ENCODE measurements at places on chromosomes 11 and 22. TPM values are rescaled to one million over a fixed set of nuclear protein-coding genes. Genes with fewer than 3 reads are reported as not detected.

GRCh38 chr11:73365352-73366264 is 10.6 kb upstream of the RELT start:
- DNase-seq, result no peak

- no peak for DNase-seq
Measured at GRCh38 chr11:84930863-84931262, 696.3 kb downstream of the DLG2 start.

The FGF19 gene
- total RNA-seq, result not detected

DNA sequence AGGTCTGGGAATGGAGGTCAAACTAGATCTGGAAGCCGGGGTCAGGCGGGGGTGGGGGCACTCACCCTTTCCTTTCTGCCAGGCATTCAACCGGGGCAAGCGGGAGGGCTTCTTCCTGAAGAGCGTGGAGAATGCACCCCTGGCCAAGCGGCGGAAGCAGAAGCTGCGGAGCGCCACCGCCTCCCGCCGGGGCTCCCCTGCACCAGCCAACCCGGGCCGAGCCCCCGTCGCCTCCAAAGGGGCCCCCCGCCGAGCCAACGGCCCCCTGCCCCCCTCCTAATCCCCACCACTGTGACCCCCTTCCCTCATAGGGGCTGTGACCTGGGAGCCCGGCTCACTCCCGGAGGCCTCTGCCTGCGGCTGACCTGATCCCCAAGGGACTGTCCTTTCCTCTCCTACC is 12.2 kb downstream of the RPS6KA4 start:
- no peak for DNase-seq

DNA sequence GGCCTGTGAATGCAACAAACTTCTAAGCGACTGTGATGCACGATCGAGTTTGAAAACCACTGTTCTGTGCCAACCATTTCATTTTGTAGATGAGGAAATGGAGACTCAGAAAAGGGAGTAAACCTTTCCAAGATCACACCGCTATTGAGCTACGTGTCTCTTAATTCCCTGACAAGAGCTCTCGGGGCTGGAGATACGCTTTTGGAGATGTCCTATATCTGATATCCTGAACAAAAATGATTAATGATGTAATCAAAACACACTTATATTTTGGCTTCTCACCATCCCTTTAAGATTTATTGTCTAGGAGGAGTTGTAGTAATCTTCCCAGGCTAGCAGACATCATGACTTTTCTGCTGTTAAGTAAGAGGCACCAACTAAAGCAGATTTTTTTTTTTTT is 1.7 kb upstream of the PARVA start:
- DNase-seq, result no peak

GRCh38 chr11:17244046-17244445 is 32.5 kb upstream of the NUCB2 start:
- no peak for DNase-seq

GRCh38 chr22:17217179-17217578 is 2.1 kb downstream of the ADA2 start:
- no peak for DNase-seq

DNA sequence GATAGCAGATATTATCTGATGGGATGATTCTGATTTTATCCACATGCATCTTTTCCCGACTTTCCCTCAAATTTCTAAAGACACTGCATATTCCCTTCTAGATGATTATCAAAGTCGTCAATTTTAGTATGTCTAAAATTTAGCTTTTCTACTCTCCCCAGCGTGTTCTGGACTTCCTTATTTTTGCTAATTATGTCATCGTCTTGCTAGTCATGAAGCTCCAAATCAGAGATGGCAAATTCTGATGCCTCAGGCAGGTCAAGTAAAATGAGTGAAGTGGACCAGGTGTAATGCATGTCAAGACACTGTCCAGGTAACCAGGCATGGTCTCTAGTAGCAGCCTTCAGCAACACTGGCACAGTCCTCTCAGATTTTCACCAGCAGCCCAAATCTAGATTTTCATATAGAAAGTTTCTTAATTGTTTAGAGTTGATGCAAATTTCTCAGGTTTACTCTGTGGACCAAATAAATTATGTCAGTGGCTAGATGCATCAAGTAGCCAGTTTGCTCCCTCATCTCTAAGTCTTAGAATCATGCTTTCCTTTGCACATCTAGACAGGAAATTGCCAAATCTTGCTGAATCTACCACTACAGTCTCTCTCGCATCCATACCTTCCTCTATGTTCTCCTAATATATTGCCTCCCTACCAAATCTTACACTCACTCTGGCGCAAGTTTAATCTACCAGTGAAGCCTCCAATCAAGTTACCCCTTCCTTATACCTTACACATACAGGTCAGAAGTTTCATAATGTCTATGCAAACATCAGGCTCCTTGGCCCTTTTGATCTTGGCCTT is 10.6 kb downstream of the HSD17B12 start:
- no peak for DNase-seq

The FIBIN gene
- 21.7 TPM for total RNA-seq

DNA sequence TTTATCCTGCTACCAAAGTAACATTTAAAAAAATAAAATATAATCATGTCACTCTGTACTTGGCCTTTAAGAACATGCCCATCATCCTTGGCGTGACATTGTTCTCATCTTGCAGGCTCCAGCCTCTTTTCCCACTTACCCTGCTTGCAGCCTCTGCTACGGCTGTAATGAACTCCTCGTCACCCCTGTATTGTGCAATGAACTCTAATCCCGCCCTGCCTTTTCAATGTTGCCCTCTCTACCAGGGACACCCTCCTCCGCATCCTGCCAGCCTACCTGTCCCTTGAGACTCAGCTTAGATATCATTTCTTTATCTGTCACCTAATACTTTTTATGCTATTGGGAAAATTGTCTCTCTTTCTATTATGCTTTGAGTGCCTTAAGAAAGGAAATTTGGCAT is 12.6 kb upstream of the MMP20 start:
- DNase-seq, result no peak

The ANO9 gene
- total RNA-seq, result 8.2 TPM

GRCh38 chr11:57778318-57779037 is 16.9 kb downstream of the CTNND1 start:
- peak; percentile 82 for DNase-seq

The RAC2 gene
- 2.4 TPM for total RNA-seq

- no peak for DNase-seq
Measured at GRCh38 chr11:119423509-119424254, 710 bp upstream of the THY1 start.

The B3GAT3 gene
- 50.4 TPM for total RNA-seq

GRCh38 chr22:38423512-38424503 is 31.2 kb downstream of the KCNJ4 start:
- DNase-seq, result no peak

The STX3 gene
- total RNA-seq, result 8.9 TPM

The SMTNL1 gene
- total RNA-seq, result not detected

DNA sequence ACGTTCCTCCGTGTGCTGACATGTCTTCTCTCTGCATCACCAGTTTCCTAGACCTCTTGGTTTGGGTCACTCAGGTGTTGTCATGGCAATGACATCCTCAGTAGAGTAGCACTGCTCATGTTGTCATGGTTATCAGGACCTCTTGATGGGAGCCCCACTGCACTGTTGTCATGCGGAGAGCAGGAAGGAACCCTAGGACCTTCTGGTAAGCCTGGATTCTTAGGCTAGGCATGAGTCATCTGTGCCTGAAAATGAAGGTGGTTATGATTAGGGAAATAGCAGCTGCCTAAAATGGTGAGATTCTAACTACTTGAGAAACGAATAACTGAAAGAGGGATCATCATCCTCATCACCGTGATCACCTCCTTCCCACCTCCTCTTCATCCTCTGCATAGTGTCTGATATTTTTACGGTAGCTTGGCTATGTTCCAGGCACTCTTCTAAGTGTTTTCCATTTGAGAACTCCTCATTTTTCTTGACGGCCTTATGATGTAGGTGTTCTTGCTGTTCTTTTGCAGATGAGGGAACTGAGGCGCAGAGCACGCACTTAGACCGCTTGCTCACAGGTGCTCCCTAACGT is 858.4 kb downstream of the NTM start:
- no peak for DNase-seq

DNA sequence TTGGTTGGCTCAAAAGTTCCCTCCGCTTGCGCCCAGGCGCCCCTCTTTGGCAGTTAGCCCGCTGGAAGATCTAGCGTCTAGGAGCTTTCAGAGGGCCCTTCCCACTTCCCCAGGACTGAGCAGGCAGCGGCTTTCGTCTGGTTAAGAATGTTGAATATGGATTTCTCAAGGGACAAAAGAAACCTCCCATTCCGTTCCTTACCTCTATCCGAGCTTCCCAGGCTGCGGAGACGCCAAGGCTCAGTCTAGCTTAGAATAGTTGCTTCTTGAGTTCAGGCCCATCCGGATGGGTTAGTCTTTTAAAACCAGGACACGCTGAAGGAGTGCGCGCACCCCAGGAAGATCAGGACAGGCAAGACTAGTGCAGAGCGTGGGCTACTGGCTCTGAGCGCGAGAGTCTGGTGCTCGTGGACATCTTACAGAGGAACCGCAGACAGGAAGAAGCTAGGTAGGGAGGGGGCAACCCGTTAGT is 1.6 kb downstream of the NELL1 start:
- no peak for DNase-seq

GRCh38 chr22:17234144-17234623 is 14.9 kb upstream of the ADA2 start:
- no peak for DNase-seq

DNA sequence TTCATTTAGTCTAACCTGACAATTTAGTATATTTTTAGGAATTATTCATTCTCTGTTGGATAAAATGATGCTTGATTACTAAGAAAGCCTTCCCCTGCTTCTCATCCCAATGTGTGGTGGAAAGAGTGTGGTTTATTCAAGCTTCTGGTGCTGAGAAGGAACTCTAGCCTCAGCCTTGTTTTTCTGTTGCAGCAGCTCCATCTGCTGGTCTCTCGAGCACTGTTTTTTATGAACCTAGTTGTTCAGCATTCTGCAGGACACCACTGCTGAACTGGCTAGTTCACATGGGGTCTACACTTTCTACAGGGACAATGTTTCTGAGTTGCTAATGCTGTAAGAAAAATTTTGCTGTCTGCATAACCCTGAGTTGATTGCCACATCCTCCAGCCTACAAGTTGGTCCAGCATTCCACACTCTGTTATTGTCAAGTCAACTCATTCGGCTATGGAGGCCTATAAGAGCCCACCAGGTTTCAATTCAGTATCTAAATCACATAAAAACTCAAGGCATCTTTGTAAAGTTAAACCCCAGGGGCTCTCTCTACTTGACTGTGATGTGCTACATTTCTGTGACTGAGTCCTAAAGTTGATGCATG is 14.3 kb downstream of the OR2AG2 start:
- no peak for DNase-seq

DNA sequence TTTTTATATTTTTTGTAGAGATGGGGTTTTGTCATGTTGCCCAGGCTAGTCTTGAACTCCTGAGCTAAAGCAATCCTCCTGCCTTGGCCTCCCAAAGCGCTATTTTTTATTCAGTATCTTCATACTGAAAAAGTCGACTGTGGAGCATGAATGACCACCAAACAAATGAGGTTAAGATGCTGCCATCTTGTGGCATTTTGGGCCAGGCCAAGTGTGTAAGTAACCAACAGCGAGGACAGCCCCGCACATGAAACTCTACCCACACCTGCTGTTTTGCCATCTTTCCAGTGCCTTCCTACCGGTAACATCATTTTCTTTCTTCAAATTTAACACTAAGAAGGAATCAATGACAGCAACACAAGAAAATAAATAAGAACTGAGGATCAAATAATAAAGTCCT is 32.2 kb upstream of the AQP11 start:
- DNase-seq, result no peak

DNA sequence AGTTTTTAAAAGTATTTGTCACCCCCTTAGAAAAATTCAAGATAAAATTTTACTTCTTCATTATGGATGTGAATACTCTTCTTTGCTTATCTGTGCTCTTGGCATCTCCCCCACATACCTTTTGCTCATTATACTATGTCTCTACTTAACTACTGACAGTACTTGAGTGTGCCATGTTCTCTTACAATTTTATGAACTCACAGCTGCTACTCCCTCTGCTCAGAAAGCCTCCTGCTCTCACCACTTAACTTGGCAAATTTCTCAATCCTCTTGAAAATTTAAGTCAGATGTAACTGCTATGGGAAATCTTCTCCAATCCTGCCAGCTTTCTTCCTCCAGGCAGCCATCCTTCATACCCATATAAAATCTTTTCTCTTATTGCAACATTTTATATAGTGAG is 163.4 kb downstream of the CNTN5 start:
- no peak for DNase-seq

The CHRM1 gene
- total RNA-seq, result 1.3 TPM

DNA sequence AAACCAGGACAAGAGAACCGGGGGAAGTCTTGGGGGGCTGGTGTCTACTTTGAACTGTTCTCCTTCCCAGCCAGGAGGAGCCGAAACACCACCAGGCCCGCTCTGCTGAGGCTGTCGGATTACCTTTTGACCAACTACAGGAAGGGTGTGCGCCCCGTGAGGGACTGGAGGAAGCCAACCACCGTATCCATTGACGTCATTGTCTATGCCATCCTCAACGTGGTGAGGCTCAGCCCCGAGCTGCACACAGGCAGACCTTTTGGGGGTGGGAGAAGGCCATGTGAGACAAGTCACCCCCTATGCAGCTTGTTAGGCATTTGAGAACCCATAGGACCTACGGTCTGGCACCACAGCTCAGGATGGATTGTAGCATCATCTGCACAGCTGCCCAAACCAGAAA is 2.8 kb downstream of the HTR3A start:
- DNase-seq, result no peak

DNA sequence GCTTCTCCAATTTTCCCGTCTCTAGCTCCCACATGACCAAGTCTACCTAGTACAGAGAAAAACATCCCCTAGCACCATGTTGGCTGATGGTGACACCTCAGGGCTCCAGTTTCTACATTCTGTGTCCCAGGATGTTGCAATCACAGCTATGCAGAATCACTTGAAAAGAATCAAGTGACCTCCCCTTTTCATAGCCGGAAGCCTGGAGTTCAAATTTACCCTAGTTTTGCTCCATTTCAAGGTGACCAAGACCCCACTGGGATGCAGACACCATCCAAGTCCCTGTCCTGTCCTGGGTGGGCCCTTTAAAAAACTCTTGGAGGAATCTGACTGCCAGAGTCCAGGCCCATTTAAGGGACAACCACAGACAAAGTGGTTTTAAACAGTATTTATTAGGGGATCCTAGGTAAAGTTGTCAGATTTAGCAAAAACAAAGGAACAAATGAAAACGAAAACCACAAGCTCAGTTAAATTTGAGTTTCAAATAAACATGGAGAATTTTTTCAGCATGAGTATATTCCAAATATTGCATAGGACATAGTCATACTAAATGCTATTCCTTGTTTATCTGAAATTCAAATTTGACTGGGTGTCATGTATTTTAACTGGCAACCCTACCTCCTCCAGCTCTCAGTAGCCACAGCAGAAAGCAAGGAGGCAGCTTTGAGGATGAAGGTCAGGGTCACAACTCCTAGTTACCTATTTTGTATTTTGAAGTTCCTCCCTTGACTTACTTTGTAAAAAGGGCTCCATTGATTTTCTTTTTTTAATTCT is 52.4 kb downstream of the MIAT start:
- DNase-seq, result no peak

GRCh38 chr11:125170510-125171031 is 6.0 kb downstream of the PKNOX2 start:
- no peak for DNase-seq
